ENCODE measurements at places on chromosomes 1 and 21.

DNA sequence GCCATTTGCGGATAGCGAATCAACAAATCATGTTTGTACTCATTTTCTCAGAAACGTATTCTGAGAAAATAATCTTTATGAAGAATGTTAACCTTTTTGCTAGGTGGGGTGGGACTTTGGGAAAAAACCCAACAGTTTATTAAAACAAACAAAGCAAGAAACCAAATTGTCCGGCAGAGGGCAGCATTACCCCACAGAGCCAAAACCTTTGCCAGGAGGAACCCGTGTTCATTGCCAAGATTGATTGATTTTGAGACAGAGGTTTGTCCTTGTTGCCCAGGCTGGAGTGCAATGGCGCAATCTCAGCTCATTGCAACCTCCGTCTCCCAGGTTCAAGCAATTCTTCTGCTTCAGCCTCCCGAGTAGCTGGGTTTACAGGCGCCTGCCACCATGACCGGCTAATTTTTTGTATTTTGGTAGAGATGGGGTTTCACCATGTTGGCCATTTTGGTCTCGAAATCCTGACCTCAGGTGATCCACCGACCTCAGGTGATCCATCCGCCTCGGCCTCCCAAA, 70.8 kb upstream of the RHOU start:
- peak; percentile 85 for DNase-seq

- no peak for DNase-seq
These were observed 54.1 kb downstream of the CD46 start for GRCh38 chr1:207805841-207806421.

DNA sequence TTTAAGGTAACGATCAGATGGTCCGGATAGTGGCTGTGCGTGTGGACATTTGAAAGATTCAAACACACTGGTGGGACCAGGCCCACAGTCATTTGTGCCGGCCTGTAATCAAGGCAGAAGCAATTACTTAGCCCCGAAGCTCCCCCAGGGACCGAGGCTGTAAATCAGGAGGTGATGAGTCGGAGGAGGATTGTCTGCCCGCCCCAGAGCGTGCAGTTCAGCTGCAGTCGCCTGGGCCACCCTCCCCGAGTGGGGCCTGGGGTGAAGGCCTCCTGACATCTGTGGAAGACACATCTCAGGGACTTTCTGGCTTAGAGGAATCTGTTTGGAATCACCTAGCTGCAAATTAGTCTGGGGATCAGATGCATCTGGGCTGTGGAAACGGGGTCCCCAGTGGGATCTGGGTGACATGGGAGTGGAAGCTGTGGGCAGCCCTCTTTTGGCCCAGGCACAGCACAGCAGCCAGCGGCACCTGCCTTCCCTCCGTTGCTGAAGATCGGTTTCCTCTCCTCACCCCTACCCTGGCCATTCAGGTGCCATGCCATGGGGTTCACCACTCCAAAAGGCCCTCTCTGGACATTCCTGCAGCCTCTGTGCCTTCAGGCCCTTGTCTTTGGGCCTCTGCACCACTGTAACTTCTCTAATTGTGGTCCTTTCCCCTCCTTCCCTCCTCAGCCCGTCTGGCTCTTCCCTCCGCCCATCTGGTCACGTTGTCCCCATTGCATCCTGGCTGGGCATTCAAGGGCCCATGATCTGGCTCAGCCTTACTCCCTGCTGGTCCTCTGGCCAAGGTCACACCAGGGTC, 25.7 kb downstream of the LHX4 start:
- no peak for DNase-seq

- DNase-seq: no peak
These were observed 4.5 kb downstream of the LDLRAD1 start for GRCh38 chr1:54013393-54014008.

- DNase-seq: no peak
These were observed 8.6 kb downstream of the ZNF496 start for GRCh38 chr1:247322849-247323586.

GRCh38 chr1:61427510-61427909, 297.4 kb downstream of the TM2D1 start:
- no peak for DNase-seq

- no peak for DNase-seq
These were observed 91.6 kb downstream of the NTNG1 start for GRCh38 chr1:107232426-107232825.

GRCh38 chr1:59110271-59110670, 186.6 kb upstream of the FGGY start:
- DNase-seq: no peak

- DNase-seq: peak; percentile 55
These were observed 6.0 kb downstream of the TRNP1 start for GRCh38 chr1:26999440-26999987.

All from femur (tissue), 1 donor.